ENCODE measurements at places on chromosomes 5 and 9.

GRCh38 chr5:116930616-116931015 lies 356.0 kb upstream of the SEMA6A start:
- DNase-seq: no peak

DNA sequence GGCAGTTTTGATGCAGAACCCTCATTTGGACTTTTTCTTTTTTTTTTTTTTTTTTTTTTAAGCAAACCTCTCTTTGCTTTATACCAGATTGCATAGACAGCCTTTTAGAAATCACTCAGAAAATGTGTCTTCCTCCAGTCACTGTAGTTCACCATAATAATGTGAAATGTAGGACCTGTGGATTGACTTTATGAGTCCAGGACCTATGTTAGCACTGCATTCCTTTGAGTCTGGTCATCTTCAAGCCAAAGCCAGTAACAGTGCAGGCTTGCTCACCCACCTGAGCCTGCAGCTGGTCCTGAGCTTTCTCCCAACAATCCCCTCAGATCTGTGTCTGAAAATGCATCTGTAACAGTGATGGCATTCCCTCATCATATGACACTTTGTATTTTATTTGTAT lies 110.7 kb upstream of the NFIL3 start:
- DNase-seq: no peak

- DNase-seq: no peak
Observed at GRCh38 chr5:135441350-135441831, 5.8 kb downstream of the DCANP1 start.

DNA sequence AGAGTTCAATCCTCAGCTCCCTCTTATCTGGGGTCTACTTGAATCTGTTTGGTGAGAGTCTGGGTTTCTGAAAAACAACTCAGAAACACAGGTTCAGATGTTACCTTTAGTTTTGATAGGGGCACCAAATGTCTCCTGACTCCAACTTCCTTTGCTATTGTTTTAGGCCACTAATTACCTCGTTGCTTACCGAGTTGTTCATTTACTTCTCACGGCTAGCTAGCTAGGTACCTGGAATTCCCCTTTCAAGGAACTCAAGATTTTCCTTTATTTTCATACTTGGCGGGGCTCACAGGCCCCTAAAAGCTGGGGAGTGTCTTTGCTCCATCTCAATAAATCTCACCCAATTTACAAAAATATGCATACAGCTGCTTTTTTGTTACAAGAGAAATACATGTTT lies 111.4 kb downstream of the SLC28A3 start:
- DNase-seq: no peak

DNA sequence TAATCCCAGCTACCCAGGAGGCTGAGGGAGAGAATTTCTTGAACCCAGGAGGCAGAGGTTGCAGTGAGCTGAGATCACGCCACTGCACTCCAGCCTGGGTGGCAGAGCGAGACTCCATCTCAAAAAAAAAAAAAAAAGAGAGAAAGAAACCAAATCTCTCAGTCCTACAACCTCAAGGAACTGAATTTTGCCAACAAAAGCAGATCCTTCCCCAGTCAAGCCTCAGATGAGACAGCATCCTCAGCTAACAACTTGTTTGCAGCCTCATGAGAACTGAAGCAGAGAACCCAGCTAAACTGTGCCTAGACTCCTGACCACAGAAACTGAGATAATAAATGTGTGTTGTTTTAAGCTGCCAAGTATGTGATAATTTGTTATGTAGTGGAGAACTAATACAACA lies 7.5 kb upstream of the IL6ST start:
- no peak for DNase-seq

GRCh38 chr5:1246711-1247431 lies 21.7 kb downstream of the SLC6A18 start:
- DNase-seq: no peak

- DNase-seq: no peak
Observed at GRCh38 chr5:147388184-147389108, 121.4 kb downstream of the DPYSL3 start.

DNA sequence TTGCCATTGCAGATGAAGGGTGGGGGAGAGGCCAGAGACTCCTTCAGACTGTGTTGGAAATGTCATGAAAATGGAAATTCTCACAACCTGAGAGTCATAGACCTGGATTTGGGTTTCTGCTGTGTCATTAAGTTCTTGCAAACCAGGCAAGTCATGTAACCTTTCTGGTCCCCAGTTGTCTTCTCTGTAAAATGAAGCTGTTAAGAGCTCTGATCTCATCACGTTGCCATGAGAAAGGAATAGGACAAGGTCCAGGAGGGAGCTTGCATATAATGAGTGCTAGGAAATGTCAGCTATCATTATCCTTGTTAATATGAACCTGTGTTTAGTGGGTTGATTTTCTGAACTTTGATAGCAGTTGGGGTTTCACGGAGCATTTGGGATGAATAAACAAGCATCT lies 59.1 kb downstream of the FGF1 start:
- no peak for DNase-seq

- DNase-seq: no peak
Observed at GRCh38 chr5:163790497-163790896, 285.1 kb downstream of the MAT2B start.

- DNase-seq: no peak
Observed at GRCh38 chr5:81398741-81399140, 4.8 kb upstream of the ACOT12 start.

GRCh38 chr5:135392256-135392655 lies 6.8 kb downstream of the MACROH2A1 start:
- DNase-seq: no peak

- DNase-seq: no peak
Observed at GRCh38 chr5:173027905-173028304, 28.2 kb upstream of the CREBRF start.

- no peak for DNase-seq
Observed at GRCh38 chr9:129175825-129176633, 2.0 kb downstream of the IER5L start.

DNA sequence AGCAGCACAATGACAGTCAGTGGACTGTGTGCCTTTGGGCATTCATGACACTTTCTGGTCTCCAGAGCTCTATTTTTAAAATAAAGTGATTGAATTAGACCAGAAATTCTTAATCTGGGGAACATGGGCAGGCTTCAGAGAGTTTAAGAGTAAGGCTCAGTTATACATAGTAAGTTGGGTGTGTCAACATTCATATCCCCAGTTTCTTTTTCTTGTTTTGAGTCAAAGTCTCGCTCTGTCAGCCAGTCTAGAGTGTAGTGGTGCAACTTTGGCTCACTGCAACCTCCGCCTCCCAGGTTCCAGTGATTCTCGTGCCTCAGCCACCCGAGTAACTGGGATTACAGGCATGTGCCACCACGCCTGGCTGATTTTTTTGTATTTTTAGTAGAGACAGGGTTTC lies 13.7 kb upstream of the KIF4B start:
- no peak for DNase-seq

GRCh38 chr5:156310115-156310514 lies 16.8 kb upstream of the SGCD start:
- DNase-seq: no peak

DNA sequence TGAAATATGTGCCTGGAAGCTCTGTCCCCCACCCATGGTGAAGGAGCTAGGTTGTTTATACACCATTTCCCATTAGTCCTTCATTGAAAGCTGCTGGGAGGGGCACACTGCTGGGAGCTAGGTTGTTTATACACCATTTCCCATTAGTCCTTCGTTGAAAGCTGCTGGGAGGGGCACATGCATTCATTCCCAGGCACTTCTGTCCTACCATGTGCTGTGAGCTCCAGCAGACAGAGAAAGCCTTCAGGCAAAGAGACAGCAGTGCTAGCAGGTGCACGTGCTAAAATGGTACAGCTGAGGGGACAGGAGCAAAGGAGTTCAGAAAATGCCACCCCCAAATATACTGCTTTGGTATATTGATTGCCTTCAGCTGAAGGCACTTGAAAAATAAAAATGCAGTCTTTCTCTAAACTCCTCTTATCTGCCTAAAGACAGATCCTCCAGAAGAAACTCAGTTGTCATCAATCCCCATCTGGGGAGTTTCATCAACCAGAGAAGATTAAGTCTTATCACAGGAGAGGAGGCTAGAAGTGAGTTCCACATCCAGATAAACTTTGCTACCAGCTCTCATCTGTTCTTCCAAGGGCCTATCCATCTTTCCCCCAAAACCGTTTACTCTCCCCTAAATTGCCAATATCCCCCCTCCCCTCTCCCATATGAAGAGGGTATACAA lies 27.7 kb upstream of the DAPK1 start:
- no peak for DNase-seq

DNA sequence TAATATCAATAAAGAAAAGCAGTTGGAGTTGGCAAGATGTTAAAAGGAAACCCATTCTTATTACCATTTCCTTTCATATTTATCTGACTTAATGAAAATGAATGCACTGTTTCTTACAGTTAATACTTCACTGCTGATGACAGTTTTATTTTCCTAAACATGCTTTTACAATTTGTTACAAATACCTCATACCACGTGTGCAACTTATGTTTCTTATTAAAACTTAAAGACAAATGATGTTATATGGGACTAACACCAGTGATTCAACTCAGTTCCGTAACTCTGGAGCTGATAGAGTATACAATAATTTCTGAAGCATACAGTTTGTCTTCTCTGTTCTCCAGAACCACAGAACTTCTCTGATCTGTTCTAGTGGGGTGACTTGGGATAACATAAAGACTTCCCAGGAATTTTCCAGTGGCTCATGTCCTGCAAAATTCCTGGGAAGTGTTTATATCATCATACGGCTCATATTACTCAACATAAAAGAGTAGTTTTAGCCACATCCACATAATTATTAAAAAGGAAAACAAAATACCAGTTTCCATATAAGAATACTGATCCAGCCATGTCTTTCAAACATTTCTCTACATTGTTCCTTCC lies 1259.0 kb upstream of the C9orf72 start:
- DNase-seq: no peak

DNA sequence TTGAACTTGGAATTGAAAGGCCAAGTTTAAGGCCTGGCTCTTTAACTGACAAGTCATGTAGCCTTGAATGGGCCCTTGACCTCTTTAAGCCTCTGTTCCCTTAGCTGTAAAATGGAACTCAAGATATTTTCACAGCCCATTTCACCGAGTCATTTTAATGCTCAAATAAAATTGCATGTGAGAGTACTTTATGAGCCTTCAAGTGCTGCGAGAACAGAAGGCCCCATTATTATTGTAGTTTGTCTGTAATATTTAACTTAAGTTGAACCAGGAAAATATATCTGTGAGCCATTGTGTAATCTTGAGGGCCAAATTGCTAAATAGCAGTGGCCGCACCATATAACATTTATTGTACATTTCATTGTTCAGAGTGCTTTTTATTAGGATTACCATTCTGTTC lies 249.9 kb downstream of the NTRK2 start:
- DNase-seq: no peak

DNA sequence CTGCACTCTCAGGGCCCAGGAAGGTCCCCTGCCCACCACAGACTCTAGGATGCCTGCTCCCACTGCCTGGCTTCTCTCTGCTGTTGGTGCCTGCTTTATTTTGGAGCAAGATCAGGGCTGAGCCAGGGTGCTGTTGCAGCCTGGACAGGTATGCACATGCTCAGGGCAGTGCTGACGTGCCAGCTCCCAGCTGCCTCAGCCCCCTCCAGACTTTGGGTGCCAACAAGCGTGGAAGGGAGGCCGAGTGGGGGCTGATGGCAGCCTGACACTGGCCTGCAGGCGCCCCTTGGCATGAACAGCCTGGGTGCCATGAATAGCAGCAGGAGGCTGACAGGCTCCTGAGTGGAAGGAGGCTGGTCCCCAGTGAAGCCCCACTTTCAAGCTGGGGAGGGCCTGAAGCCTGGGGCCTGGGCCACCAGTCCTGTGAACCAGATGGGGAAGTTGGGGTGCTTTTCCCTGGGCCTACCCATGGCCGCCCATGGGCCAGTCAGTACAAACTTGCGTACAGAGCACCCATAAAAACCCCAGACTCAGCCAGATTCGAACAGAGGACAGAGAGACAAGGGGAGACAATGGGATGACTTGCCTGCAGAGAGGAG lies 6.8 kb downstream of the AMBP start:
- DNase-seq: no peak

- no peak for DNase-seq
Observed at GRCh38 chr9:242461-243080, 27.9 kb downstream of the DOCK8 start.

- no peak for DNase-seq
Observed at GRCh38 chr9:1726993-1727759, 288.0 kb upstream of the SMARCA2 start.

- no peak for DNase-seq
Observed at GRCh38 chr5:21642312-21642711, 1210.8 kb downstream of the CDH12 start.

GRCh38 chr5:164012371-164012770 lies 507.0 kb downstream of the MAT2B start:
- DNase-seq: no peak

- DNase-seq: no peak
Observed at GRCh38 chr5:40390281-40391149, 289.2 kb upstream of the PTGER4 start.

- no peak for DNase-seq
Observed at GRCh38 chr9:125863923-125864322, 116.8 kb downstream of the PBX3 start.

DNA sequence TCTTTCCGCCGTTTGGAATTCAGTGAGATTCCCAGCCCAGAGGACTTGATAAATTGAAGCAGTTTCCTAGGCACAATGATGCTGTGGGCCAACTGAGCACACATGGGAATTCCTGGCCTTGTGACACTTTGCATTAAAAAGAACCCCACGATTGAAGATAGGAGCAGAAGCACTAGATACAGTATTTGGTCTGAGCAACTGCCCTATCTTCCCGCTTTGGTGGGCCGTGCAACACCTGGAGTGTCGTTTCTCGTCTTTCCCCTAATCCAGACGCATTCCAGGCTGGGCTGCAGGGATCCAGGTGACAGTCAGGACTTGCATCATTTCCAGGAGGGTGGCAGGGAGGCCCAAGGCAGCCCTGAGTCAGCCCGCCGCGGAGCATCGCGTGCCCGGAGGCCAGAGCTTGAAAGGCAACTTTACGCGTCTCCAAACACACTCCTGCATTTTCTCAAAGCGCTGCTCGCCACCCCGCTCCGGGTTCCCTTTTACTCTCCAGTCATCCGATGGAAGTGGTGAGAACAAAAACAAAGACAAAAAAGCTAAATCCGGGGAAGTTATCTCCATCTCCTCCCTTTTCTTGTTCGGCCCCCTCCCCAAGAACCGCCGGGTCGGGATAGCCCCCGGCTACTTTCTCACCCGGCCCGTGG lies 753 bp upstream of the STC2 start:
- DNase-seq: no peak

- no peak for DNase-seq
Observed at GRCh38 chr5:133967698-133968203, 674 bp downstream of the C5orf15 start.
